ENCODE measurements at places on chromosomes 4 and X.

DNA sequence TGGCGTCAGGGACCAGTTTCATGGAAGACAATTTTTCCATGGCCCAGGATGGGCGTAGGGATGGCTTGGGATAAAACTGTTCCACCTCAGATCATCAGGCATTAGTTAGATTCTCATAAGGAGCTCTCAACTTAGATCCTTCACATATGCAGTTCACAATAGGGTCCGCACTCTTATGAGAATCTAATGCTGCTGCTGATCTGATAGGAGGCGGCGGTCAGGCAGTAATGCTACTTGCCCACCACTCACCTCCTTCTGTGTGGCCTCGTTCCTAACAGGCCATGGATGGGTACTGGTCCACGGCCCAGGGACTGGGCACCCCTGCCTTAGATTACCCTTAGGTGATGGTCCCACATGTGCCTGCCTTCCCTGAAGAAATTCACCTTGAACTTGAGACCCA is 28.8 kb upstream of the ENPP6 start:
- no peak for DNase-seq

DNA sequence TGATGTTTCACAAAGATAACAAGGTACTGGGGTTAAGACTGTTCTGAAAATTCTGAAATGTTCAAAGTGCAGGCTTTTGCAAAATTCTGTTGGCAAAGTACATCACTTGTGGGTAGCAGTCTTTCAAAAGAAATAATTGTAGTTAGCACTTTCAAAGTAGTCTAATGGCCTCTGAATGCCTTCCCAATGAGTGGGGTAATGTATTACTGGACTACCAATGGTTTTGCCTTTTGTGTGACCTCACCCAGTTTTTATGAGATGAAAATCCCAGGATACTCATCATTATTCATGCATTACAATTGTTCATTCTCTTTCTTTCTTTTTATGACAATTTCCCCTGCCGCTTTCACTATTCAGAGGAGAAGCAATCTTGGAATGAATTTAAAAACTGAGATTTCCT is 686.1 kb downstream of the GLUD2 start:
- no peak for DNase-seq

DNA sequence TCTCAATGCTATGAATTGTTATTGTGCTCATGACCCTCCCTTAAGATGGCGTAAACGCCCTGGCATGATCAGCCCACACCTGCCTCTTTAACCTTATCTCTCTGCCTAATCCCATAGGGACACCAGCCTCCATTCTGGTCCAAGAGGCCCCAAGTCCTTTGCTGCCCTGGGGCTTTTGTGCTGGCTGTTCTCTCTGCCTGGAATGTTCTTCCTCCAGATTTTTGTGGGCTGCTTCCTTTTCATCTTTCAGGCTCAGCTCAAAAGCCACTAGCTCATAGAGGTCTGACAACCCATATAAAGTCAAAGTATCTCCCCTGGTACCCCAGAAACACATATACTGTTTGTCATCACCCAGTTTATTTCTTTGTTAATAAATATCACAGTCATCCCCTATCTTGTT is 42.4 kb downstream of the APLN start:
- DNase-seq: no peak

GRCh38 chr4:82745173-82745842 is 53.3 kb downstream of the SCD5 start:
- DNase-seq: peak; percentile 85

DNA sequence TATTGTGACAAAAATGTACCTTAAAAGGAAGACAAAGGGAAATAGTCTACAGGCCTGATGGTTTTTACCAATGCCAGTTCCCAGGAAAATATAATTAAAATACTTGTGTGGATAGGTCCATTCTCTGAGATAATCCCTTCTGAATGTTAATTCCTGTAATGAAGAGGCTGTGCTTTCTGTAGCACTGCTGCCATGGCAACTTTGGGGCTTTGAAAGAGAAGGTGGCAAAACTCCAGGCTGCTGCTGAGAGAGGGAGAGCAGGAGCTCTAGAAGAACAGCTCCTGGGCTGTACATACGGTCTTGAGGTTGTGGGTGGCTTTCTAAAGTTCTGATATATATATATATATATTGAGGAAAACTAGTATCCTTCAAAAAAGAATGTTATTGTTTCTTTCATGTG is 125.4 kb downstream of the PDLIM5 start:
- DNase-seq: peak; percentile 90

DNA sequence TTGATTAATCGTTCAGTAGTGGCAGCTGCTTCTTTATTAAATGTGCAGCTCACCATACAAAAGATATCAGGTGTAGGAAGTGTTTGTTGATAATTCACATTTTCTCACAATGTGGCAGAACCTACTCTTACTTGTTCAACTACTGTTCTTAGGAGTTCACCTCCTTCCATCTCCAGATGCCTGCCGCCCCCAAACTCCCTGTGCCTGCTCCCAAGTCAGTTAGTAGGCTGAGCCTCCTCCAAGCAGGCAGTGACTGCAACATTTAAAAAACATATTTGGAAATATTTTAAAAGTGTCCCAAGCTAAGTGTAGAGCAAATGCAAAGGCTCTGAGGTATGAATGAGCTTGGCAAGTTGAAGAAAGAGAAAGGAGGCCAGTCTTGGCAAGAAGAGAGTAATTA is 100.2 kb downstream of the AFF2 start:
- DNase-seq: no peak

DNA sequence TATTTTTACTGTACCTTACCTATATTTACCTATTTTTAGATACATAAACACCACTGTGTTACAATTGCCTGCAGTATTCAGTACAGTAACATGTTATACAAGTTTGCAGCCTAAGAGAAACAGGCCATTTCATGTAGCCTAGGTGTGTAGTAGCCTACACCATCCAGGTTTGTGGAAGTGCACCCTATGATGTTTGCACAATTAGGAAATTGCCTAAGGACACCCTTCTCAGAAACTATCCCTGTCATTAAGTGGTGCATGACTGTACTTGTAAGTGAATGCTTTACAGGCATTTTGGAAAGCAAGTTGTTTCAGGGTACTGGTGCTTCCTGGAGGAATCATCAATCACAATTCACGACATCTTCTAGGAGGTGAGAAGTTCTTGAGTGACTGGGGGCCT is 991.8 kb upstream of the SLIT2 start:
- DNase-seq: no peak

DNA sequence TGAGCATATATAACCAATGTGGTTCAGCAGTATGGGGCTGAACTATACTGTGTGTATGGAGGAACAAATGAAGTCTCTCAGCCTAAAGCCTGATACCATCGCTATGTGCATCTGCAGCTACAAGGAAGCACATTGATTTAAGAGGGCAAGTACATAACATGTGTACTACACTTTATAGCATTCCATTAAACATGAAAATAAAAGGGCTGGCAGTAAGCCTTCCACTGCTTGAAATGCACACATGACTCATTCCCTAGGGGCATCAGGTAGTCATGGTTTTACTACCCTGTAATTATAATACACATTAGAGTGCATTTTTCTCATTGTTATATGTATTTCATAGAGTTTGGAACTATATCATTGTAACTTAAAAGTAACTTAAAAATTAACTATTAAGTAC is 51.2 kb downstream of the SMARCA1 start:
- DNase-seq: peak; percentile 25

- DNase-seq: no peak
Observed at GRCh38 chr4:26179316-26179760, 141.5 kb upstream of the RBPJ start.

DNA sequence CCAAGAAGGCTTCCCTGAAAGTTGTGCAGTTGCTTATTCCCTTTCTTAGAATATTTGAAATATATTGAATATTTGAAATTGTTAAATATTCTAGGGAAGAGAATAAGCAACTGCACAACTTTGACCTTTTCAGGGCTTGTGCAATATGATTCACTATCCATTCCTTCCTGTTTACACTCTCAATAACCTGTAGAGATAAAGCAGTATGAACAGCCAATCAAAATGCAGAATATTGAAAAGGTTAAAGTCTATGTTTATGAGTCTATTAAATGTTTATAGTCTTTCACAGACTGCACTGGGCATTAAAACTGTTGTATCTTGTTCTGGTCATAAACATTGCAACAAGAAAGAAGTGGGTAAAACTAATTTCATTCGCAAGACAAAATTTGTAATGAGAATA is 13.8 kb downstream of the POU3F4 start:
- no peak for DNase-seq

GRCh38 chrX:149572743-149573142 is 14.5 kb downstream of the MAGEA9B start:
- DNase-seq: no peak

- no peak for DNase-seq
Observed at GRCh38 chr4:18751083-18751482, 729.5 kb upstream of the LCORL start.

DNA sequence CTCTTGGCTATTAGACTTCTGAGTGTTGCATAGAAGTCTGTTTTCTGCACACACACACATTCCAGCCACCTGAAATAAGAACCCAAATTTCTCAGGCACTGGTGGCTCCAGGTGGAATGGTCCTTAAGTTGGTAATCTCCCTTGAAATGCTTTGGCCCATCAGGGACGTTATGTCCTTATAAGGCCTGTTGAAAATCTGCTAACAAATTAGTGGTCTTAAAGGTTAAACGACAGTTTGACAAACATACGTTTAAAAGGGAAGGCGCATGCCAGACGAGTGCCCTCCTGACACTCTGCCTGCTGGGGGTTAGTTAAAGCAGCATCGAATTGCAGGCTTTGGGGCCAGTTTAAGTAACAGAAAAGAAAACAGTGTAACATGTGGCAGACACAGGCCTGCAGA is 125.0 kb downstream of the TBX22 start:
- no peak for DNase-seq

DNA sequence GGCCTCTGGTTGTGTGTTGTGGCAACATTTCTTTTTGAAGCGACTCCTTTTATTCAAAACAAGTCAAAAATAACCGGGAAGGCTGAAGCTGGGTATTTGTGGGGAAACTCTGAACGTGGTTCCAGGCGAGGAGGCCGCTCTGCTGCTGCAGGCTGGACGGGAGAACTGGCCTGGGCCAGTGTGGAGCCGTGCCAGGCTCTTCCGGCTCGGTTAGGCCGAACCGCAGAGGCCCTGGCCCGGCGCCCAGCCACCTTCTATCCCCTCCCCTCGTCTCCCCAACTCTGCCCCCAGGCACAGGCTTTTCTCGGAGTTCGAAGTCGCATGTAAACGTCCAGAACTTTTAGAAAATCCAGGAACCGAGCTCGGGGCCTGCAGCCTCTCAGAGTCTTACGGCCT is 2.4 kb upstream of the BCOR start:
- no peak for DNase-seq

GRCh38 chr4:100009490-100009889 is 59.4 kb upstream of the H2AZ1 start:
- DNase-seq: no peak

GRCh38 chrX:139929876-139930275 is 3.0 kb downstream of the ATP11C start:
- DNase-seq: no peak

GRCh38 chr4:109969919-109970318 is 57.2 kb downstream of the EGF start:
- no peak for DNase-seq

DNA sequence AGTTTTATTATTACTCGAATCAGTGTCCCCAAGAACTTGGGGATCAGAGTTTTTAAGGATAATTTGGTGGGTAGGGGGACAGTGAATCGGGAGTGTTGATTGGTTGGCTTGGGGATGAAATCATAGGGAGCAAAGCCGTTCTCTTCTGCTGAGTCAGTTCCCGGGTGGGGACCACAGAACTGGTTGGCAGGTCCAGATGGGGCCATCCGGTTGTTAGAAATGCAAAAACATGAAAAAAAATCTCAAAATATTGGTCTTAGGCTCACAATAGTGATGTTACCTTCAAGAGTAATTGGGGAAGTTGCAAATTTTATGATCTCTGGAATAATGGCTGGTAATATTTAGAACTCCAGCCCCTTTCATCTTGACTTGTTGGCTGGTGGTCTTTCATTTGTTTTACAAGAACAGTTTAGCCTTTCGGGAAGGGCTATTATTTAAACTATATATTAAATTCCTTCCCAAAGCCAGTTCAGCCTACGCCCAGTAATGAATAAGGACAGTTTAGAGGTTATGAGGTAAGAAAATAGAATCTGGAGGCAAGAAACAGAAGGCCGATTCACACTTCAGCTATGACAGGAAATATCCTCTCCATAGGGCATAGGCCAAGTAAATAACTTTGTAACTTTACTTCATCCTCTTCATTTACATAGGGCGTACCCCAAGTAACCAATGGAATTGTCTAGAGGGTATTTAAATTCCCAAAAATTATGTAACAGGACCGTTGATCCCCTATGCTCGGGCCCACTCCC is 164.1 kb upstream of the STS start:
- no peak for DNase-seq

- DNase-seq: no peak
Observed at GRCh38 chrX:12866451-12867377, at the start of gene TLR7. TLR7 (plus strand) TSS chrX:12867072; CDS start chrX:12867579, 507 bp downstream.

DNA sequence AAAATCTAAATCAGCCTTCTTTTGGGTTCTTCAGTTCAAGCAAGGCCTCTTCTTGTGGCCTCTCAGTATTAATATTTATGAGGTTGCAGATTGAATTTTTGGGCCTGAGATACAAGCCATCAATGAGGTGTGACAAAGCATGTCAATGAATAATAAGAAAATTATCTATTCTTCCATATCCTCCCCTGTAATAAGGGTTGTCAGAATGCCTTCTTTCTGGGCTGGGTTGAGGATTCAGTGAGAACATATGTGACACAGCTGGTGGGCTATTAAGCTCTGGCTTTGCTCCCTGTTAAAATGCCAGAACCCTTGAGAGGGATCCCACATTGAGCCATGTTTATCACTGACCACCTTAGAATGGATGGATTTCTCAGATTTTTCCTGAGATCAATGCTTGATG is 187.2 kb downstream of the AR start:
- no peak for DNase-seq

- no peak for DNase-seq
Observed at GRCh38 chrX:3527811-3528210, 181.4 kb upstream of the MXRA5 start.

DNA sequence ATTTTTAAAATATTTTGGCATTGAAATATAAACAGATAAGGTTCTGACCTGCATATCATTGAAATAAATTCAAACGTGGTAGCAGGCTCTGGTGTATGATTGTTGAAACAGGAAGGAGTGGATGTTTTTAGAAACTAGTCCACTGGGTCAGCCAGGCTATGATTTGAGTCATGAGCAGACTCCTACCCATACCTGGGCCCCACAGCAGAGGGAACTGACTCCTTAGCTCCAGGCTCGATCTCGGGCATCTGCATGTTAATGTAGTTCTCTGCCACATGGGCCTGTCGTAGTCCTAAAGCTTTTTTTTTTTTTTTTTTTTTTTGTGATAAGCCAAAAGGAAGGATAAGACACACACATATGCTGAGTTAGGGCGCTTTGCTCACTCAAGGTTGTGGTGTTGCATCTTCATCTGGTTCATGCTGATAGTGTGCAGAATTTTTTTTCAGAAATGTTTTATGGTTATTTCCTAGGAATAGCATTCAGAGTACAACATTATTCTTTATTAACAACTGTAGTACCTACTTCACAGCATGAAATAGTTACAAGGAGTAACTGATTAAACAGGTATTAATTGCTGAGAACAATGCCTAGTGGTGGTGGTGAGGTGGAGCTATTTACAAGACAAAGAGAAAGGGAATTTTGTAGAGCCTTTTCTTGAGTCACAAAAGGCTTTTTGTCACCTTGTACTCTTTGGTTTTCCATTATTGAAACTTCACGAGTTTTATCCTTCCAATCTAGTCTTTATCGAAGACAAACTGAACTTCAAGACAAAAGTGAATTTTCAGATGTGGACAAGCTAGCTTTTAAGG is 27.3 kb downstream of the OFD1 start:
- DNase-seq: no peak

GRCh38 chrX:140701480-140701879 is 8.1 kb upstream of the LINC00632 start:
- peak; percentile 17 for DNase-seq

GRCh38 chrX:110568441-110568840 is 209.8 kb downstream of the RTL9 start:
- DNase-seq: peak; percentile 7

Measured in astrocyte of the spinal cord (primary cell).